ENCODE measurements at places on chromosomes 6 and 20. TPM values are rescaled to one million over a fixed set of nuclear protein-coding genes. Genes with fewer than 3 reads are reported as not detected.

CPNE5 gene
- polyA plus RNA-seq, result 14.2 TPM

NHLRC1 gene
- polyA plus RNA-seq, result 2.4 TPM

MRAP2 gene
- polyA plus RNA-seq, result 4.3 TPM

PSMB8 gene
- 24.6 TPM for polyA plus RNA-seq

GTSF1L gene
- not detected for polyA plus RNA-seq

GJA1 gene
- polyA plus RNA-seq, result 70.7 TPM

MUC22 gene
- polyA plus RNA-seq, result not detected

C20orf141 gene
- not detected for polyA plus RNA-seq

JAG1 gene
- 181 TPM for polyA plus RNA-seq

SNAI1 gene
- polyA plus RNA-seq, result 13.6 TPM

LPIN3 gene
- polyA plus RNA-seq, result 13.2 TPM

TFAP2D gene
- polyA plus RNA-seq, result not detected

NRM gene
- polyA plus RNA-seq, result 38.5 TPM

SCUBE3 gene
- polyA plus RNA-seq, result 39.9 TPM

XKR7 gene
- polyA plus RNA-seq, result 0.39 TPM

CGA gene
- polyA plus RNA-seq, result 2.9 TPM

TPD52L1 gene
- polyA plus RNA-seq, result 85.8 TPM

SMLR1 gene
- 3.9 TPM for polyA plus RNA-seq

SOX18 gene
- polyA plus RNA-seq, result 11.5 TPM

SLC13A3 gene
- 14.0 TPM for polyA plus RNA-seq

PRSS35 gene
- polyA plus RNA-seq, result 47.8 TPM

ARMH2 gene
- polyA plus RNA-seq, result not detected

LTV1 gene
- 42.1 TPM for polyA plus RNA-seq

TFAP2C gene
- 1.2 TPM for polyA plus RNA-seq

SLC32A1 gene
- polyA plus RNA-seq, result 2.1 TPM

LTB gene
- polyA plus RNA-seq, result 1.1 TPM

Data from right renal pelvis (tissue), 4 donors.